ENCODE measurements at places on chromosomes 5 and 9.

- DNase-seq: no peak
Measured at GRCh38 chr5:56733580-56733979, 81.8 kb upstream of the MAP3K1 start.

DNA sequence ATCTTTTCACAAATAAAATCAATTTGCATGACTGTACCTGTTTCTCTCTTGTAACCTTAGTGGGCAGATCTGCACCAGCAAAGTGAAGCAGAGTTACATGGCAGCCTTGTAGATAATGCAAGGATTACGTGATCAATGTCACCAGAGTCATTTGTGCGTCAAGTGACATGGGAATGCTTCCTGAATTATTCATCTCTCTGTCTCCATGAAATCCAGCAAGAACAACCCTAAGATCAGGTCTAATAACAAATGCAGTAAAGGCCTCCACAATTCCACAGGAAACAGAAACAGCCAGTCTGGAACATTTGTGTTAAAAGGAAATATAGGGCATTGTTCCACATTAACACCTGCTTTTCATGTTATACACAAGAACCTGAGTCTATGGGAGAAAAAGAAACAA is 7.8 kb downstream of the GZMA start:
- no peak for DNase-seq

GRCh38 chr5:172410160-172410559 is 44.2 kb downstream of the SH3PXD2B start:
- DNase-seq: no peak

GRCh38 chr9:113989714-113990569 is 88.2 kb downstream of the AMBP start:
- DNase-seq: no peak

- no peak for DNase-seq
Measured at GRCh38 chr5:132459983-132460838, 30.4 kb downstream of the IRF1 start.

All from nephron progenitor cell (in vitro differentiated cells).